Sciatic nerve (tissue), 2 donors: ENCODE measurements at places on chromosomes 5 and 9. TPM values are rescaled to one million over a fixed set of nuclear protein-coding genes. Genes with fewer than 3 reads are reported as not detected.

Gene IL17B
- 51.7 TPM for total RNA-seq

Gene ZNF658
- 9.3 TPM for total RNA-seq

Gene GLRA1
- not detected for total RNA-seq

Gene QRFP
- total RNA-seq: not detected

Gene PCDHA1
- not detected for total RNA-seq

Gene LECT2
- total RNA-seq: not detected

DNA sequence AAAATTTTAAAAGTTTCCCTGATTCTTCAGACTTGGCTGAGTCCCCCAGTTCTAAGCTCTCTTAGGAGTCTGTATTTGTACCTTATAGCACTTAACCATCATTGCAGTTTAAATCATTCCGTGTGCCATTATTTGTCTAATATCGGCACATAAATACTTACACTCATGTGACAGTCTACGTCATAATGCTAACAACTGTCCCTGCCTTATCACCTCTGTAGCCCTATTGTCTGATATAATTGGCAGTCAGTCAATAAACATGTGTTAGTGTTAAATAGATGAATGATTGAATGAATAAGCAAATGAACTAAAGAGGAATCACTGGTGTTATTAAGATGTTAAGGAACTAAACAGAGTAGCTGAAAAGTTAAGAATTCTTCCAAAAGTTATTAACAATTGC is 287.8 kb downstream of the EBF1 start:
- DNase-seq: no peak

DNA sequence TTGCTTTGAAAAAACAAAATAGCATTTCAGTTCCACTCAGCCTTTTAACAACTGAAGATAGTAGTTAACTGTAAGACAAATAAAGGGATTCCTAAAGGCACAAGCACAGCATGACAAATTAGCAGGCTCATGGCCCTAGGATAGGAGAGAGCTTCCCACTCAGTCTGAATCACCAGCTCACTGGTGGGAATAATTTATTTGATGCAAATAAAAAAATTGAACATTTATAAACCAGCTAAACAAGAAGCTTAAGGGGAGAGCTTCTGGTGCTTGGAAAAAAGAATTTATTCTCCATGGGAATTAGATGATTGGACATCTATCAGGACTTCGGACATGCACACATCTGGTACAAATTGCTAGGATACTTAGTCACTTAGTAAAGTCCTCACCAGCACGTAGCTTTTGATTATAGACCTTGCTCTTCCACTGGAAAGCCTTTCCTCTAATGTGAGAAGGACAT is 294.1 kb upstream of the TNC start:
- DNase-seq: no peak

DNA sequence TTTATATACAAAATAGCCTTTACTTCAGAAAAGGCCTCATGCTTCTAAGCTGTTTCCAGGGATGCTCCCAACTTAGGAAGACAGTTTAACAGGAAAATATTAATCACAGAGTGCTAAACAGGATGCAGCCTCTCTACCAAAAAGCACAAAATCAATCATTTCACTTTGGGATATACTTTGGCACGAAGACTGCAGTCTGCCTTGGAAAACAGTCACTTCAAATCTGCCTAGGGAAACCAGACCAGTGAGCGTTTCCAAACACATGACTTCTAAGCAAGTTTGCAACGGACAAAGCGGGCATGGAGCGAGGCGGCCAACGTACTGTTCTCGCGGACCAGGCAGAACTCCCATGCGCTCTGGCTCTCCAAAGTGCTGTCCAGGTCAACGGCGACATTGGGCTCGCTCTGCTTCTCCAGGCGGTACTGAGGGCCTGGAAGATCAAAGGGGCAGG is 201.0 kb downstream of the MAPKAP1 start:
- no peak for DNase-seq

GRCh38 chr5:72107131-72107900 is at the start of gene MAP1B:
Gene MAP1B (plus strand): TSS chr5:72107475. CDS start chr5:72107532, 57 bp downstream.
- peak; percentile 81 for DNase-seq

- no peak for DNase-seq
Observed at GRCh38 chr9:128886211-128886891, 4.4 kb downstream of the LRRC8A start.

DNA sequence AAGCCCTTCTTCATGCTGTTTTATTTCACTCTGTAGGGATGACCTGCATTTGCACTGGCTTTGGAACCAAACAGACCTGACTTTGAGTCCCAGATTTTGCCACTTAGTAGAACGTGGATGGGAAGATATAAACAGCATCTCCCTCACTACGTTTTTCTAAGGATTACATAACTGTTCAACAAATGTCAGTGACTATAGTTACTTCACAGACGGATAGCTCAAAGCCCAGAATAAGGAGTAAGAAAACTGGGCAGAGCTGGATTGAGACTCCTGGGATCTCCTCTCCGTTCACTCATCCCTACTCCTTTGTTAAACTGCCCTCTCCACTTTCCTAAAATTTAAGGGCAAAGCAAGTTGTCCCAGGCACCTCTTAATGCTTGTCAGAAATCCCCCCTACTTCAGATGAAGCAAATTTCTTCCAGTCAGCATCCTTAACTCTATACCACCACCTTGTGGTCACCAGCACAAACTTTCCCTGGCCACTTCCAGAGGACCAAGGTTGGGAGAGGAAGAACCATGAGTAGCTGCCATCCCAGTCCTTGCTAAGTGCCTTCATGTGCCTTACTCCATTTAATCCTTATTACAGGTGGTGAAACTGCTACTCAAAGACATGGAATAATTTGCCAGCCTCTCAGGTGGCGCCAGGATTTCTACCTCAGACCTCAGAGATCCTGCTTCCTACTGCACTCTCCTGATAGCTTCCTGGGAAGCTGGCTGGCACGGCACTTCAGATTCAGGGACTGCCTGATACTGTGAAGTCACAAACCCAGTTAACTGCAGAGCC is 38.4 kb downstream of the EGR1 start:
- no peak for DNase-seq

GRCh38 chr5:45399041-45399440 is 297.1 kb downstream of the HCN1 start:
- DNase-seq: no peak

- no peak for DNase-seq
Observed at GRCh38 chr9:134348404-134349155, 22.3 kb downstream of the RXRA start.

DNA sequence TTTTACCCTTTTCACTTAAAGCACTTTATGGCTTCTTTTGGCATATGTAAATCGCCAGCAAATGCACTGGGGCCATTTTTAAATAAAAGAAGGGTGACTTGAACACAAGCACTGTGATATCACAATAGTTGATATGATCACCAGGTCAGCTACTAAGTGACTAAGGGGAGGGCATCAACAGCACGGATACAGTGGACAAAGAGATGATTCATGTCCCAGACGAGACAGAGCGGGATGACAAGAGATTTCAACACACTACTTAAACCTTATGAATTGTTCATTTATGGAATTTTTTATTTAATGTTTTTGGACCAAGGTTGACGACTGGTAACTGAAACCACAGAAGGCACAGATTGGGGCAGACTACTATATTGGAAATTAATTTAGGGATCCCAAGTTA is 54.1 kb downstream of the RORB start:
- DNase-seq: no peak

- DNase-seq: no peak
Observed at GRCh38 chr9:38039090-38039906, 29.7 kb downstream of the SHB start.
